ENCODE measurements at places on chromosomes 1 and 21.
A peak's percentile ranks its signal among the peaks of the same experiment; 100 is the strongest.

GRCh38 chr1:162578071-162578700, 16.7 kb downstream of the UAP1 start:
- DNase-seq: peak; percentile 92

DNA sequence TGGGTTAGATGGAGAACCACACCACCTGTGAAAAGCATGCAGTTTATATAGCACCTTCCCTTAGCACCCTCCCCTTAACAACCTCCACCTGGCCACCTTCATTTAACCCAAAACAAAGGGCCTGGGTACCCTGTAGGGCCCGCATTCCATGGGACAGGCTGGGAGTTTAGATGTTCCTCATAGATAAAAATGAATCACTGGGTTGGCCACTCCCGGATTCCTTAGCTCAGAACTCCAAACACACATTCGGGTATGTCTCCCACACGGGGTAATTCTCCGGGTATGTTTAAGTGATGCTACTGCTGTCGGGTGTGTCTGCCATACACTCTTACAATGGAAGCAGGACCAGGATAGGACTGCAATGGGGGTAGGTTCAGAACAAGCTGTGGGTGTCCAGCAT, 43.9 kb upstream of the FOXO6 start:
- DNase-seq: no peak

- DNase-seq: no peak
Observed at GRCh38 chr1:231334079-231334666, 3.5 kb downstream of the EXOC8 start.

- no peak for DNase-seq
Observed at GRCh38 chr1:110214454-110215404, 4.6 kb downstream of the KCNC4 start.

DNA sequence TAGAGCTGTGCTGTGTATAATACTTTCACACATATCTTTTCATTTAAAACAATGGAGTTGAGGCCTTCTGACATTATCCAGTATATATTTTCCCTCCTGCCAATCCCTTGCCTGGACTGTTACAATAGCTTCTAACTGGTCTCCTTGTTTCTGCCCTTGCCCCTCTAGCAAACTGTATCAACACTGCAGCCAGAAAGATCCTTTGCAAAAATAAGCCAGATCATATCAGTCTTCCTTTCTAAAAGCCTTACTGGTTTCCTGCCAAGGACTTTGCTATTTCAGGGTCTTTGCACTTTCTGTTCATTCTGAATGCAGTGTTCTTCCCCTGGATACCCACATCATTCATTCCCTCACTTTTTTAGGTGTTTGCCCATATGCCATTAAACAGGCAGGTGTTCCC, 370.1 kb downstream of the PTBP2 start:
- no peak for DNase-seq

All from muscle of leg (tissue), 16 donors.